Gastroesophageal sphincter (tissue), 4 donors: ENCODE measurements at places on chromosomes 1 and 21.

- peaks cover 31% of the 10 kb centered on the region for H3K4me1 ChIP-seq
- H3K36me3 ChIP-seq = no peaks in the 10 kb centered on the region
- no peak for ATAC-seq
These were observed 977 bp downstream of the PRPF3 start for GRCh38 chr1:150322310-150322709.

- no peaks in the 10 kb centered on the region for H3K36me3 ChIP-seq
- H3K4me3 ChIP-seq = no peak overlapping the region
- H3K27me3 ChIP-seq = peaks cover 28% of the 10 kb centered on the region
- H3K4me1 ChIP-seq = no peaks in the 10 kb centered on the region
These were observed 86.7 kb downstream of the CCDC185 start for GRCh38 chr1:223479718-223480425.

- H3K27ac ChIP-seq = no peak overlapping the region
- peaks cover 22% of the 10 kb centered on the region for H3K27me3 ChIP-seq
- H3K36me3 ChIP-seq = no peaks in the 10 kb centered on the region
- no peak overlapping the region for H3K4me3 ChIP-seq
These were observed 96.1 kb downstream of the SLC35F3 start for GRCh38 chr1:234000557-234001041.

GRCh38 chr1:66339944-66340343, 194.0 kb upstream of the SGIP1 start:
- ATAC-seq = no peak
- H3K27ac ChIP-seq = no peak overlapping the region
- H3K27me3 ChIP-seq = no peaks in the 10 kb centered on the region
- no peak overlapping the region for H3K4me3 ChIP-seq
- no peaks in the 10 kb centered on the region for H3K4me1 ChIP-seq

GRCh38 chr1:42259059-42259738, 75.8 kb downstream of the FOXJ3 start:
- H3K4me3 ChIP-seq = no peak overlapping the region
- ATAC-seq = peak; percentile 65
- H3K27ac ChIP-seq = peak overlapping the region; percentile 38
- H3K4me1 ChIP-seq = peaks cover 11% of the 10 kb centered on the region
- no peaks in the 10 kb centered on the region for H3K27me3 ChIP-seq

DNA sequence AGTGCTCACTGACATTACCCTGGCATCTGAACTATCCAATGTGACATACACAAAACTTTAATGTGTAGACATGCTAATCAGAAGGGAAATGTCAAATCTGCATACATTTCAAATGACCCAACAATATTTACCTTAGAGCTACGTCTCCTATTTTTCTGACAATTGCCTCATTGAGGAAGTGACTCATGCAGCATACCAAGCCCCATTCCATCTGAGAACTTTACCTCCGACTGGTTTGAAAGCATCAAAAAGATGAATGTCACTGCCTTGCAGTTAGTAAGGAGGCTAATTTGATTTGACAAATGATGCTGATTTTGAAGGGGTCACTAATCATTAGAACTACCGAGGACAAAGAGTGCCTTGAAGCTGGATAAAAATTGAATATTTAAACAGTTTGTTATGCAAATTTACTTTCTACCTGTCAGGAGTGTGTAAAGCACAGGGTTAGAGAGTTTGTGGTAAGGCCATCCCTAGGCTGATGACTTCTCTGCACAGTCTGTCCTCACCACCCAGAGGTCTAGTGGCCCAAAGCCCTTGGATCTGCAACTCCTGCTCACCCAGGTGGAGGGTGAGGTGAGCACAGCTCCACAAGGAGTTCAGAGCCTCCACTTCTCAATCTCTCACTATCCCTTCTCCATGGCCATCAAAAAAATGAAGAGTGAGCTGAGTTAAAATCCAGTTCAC, 500.3 kb upstream of the C1orf87 start:
- H3K27ac ChIP-seq = no peak overlapping the region
- no peak for ATAC-seq
- H3K36me3 ChIP-seq = no peaks in the 10 kb centered on the region
- H3K4me1 ChIP-seq = no peaks in the 10 kb centered on the region
- no peaks in the 10 kb centered on the region for H3K27me3 ChIP-seq

DNA sequence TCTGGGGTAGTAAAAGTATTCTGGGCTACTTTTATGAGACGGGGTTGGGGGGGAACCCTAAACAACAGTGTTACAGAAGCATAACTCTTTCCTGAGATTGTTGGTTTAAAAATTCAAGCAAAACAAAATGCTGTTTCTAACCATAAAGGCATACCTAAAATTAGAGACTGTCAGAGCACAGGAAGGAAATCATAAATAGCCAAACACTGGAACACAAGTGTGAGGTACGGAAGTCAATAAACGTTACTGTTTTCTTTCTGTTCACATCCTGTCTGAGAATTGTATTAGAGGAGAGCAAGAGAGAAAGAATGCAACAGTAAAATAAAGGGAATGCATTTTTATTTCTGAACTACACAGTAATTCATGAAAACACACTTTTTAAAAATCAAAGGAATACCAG, 42.8 kb upstream of the IL12RB2 start:
- H3K27me3 ChIP-seq = no peaks in the 10 kb centered on the region
- H3K36me3 ChIP-seq = no peaks in the 10 kb centered on the region
- no peak overlapping the region for H3K4me3 ChIP-seq
- no peak overlapping the region for H3K27ac ChIP-seq
- ATAC-seq = no peak
- no peaks in the 10 kb centered on the region for H3K4me1 ChIP-seq

- no peaks in the 10 kb centered on the region for H3K36me3 ChIP-seq
- H3K27me3 ChIP-seq = no peaks in the 10 kb centered on the region
- H3K4me1 ChIP-seq = no peaks in the 10 kb centered on the region
- no peak overlapping the region for H3K4me3 ChIP-seq
These were observed 510.3 kb upstream of the TMPRSS15 start for GRCh38 chr21:18913914-18914313.

GRCh38 chr1:116711263-116711840, 42.9 kb upstream of the CD2 start:
- H3K27me3 ChIP-seq = no peaks in the 10 kb centered on the region
- no peak for ATAC-seq
- H3K4me3 ChIP-seq = no peak overlapping the region
- no peak overlapping the region for H3K27ac ChIP-seq
- H3K4me1 ChIP-seq = peaks cover 19% of the 10 kb centered on the region

DNA sequence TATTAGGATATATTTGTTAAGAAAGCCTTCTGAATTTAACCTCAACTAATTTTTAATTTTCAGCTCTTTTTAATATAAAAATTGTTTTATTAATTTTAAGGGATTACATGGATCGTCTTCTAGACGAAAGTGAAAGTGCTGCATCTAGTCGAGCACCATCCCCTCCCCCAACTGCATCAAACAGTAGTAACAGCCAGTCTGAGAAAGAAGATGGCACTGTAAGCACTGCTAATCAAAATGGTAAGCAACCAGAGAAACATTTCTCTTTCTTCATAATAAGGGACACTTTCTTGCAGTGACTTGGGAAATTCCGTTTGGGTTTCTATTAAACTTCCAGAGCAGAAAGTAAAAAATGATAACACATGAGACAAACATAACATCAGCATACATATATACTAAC, 56.9 kb downstream of the MIER1 start:
- peak; percentile 69 for ATAC-seq
- H3K36me3 ChIP-seq = peaks cover 8% of the 10 kb centered on the region
- H3K4me1 ChIP-seq = no peaks in the 10 kb centered on the region
- no peaks in the 10 kb centered on the region for H3K27me3 ChIP-seq

- H3K4me3 ChIP-seq = no peak overlapping the region
- H3K27ac ChIP-seq = no peak overlapping the region
- no peaks in the 10 kb centered on the region for H3K36me3 ChIP-seq
These were observed 8.8 kb upstream of the LAMB3 start for GRCh38 chr1:209661071-209661470.

GRCh38 chr1:41360074-41360785, 1.0 kb upstream of the FOXO6 start:
- H3K4me3 ChIP-seq = peak overlapping the region; percentile 76
- H3K27ac ChIP-seq = no peak overlapping the region
- no peak for ATAC-seq
- peaks cover 5% of the 10 kb centered on the region for H3K27me3 ChIP-seq

- peak; percentile 63 for ATAC-seq
- peaks cover 7% of the 10 kb centered on the region for H3K4me1 ChIP-seq
- H3K27me3 ChIP-seq = no peaks in the 10 kb centered on the region
- H3K4me3 ChIP-seq = no peak overlapping the region
- H3K36me3 ChIP-seq = no peaks in the 10 kb centered on the region
- H3K27ac ChIP-seq = no peak overlapping the region
These were observed 27.3 kb upstream of the ZNF362 start for GRCh38 chr1:33228935-33229487.

DNA sequence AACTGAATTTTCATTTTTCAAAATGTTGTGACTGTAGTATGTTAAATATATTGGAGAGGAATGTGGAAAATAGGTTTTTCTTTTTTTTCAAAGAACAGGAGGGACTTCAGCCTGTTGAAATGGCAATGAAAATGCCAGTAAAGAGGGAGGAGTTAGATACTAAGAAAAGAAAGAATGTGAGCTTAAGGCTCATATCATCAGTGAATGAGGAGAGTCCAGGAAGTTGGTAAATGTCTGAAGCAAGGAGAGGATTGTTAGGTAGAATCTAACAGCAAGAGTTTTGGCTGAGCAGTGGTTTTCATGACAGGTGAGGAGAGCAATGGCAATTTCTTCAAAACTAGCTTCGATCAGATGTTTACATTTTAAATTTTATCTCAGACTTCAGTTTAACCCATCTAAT, 43.0 kb downstream of the PLA2G4A start:
- no peaks in the 10 kb centered on the region for H3K36me3 ChIP-seq
- no peaks in the 10 kb centered on the region for H3K27me3 ChIP-seq
- H3K27ac ChIP-seq = no peak overlapping the region
- H3K4me1 ChIP-seq = no peaks in the 10 kb centered on the region
- H3K4me3 ChIP-seq = no peak overlapping the region

GRCh38 chr1:88221411-88221810, 462.7 kb upstream of the PKN2 start:
- no peak for ATAC-seq
- H3K4me1 ChIP-seq = no peaks in the 10 kb centered on the region
- H3K27ac ChIP-seq = no peak overlapping the region
- H3K4me3 ChIP-seq = no peak overlapping the region
- no peaks in the 10 kb centered on the region for H3K36me3 ChIP-seq

- H3K4me3 ChIP-seq = no peak overlapping the region
- no peak overlapping the region for H3K27ac ChIP-seq
- H3K27me3 ChIP-seq = peaks cover 8% of the 10 kb centered on the region
- ATAC-seq = no peak
- no peaks in the 10 kb centered on the region for H3K36me3 ChIP-seq
These were observed 10.9 kb upstream of the CAP1 start for GRCh38 chr1:40029608-40030007.

DNA sequence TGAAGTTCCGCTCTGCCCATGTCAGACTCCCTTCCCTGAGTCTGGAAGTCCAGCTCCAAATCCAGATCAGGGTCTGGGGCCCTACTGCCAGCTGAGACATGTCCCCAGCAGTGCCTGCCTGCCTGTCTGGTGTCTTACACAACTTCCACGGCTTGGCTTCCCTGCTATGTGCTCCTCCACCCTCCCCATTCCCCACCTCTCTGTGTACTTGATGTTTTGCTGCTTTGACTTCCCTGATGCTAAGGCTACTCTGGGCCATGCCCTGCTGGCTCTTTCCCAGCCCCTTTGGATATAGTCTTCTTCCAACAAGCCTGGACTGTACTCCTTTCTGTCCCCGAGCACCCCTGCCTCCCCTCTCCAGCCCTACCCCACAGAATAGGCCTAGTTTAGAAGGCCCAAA, 7.3 kb downstream of the GJA5 start:
- H3K4me3 ChIP-seq = no peak overlapping the region
- H3K27me3 ChIP-seq = no peaks in the 10 kb centered on the region
- no peak for ATAC-seq
- no peak overlapping the region for H3K27ac ChIP-seq

GRCh38 chr1:114024049-114024448, 44.8 kb downstream of the OLFML3 start:
- H3K4me1 ChIP-seq = no peaks in the 10 kb centered on the region
- H3K36me3 ChIP-seq = no peaks in the 10 kb centered on the region
- H3K4me3 ChIP-seq = no peak overlapping the region
- H3K27ac ChIP-seq = no peak overlapping the region

DNA sequence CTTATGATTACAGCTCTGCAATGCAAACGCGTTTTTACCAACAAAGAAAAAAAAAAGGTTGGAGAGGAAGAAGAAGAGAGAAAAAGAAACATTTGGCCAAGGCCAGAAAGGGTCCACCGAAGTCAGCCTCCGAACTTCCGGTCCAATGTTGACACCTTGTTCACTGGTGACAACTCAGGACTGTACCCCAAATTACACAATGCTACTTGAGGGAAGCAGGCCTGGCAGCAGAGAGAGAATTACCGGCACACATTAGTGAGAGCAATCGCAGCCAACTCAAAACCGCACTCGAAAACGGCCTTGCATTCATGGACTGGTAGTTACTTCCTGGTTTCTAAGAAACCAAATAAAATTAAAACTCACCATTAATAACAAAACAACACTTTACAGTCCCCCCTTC, 652.5 kb downstream of the KIF26B start:
- H3K27ac ChIP-seq = no peak overlapping the region
- no peaks in the 10 kb centered on the region for H3K4me1 ChIP-seq
- no peaks in the 10 kb centered on the region for H3K36me3 ChIP-seq
- no peak for ATAC-seq
- no peak overlapping the region for H3K4me3 ChIP-seq

DNA sequence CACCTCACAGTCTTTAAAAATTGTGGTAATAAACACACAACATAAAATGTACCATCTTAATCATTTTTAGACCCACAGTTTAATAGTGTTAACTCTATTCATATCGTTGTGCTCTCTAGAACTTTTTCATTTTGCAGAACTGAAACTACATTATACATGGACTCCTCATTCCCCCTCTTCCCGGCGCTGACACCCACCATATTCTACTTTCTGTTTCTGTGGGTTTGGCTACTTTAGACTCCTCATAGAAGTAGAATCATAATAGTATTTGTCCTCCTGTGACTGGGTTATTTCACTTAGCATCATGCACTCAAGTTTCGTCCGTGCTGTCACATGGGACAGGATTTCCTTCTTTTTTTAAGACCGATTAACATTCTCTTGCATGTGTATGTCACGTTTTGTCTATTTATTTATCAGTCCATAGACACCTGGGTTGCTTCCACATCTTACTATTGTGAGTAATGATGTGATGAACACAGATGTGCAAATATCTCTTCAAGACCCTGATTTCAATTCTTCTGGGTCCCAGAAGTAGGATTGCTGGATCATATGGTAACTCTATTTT, 62.9 kb upstream of the TMPRSS2 start:
- no peak overlapping the region for H3K27ac ChIP-seq
- peaks cover 28% of the 10 kb centered on the region for H3K27me3 ChIP-seq
- H3K36me3 ChIP-seq = no peaks in the 10 kb centered on the region
- no peaks in the 10 kb centered on the region for H3K4me1 ChIP-seq
- no peak for ATAC-seq

DNA sequence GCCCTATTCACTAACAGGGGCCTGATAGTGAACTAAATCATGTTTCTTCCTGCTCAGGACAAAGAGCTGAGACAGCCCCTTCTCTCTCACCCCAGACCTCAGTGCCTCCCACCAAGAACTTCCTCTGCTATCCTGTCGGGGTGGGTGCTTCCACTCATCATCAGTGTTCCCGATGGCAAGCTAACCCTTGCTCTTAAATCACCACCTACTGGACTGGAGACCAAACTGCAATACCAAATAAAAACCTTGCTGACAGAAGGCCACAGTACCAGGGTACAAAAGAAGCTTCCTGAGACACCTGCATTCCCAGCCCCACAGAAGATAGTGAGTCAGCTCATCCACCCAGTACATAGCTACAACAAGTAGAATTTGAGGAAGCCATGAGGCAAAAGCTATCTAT, 799.5 kb downstream of the LTN1 start:
- H3K4me3 ChIP-seq = no peak overlapping the region
- H3K27me3 ChIP-seq = no peaks in the 10 kb centered on the region
- H3K4me1 ChIP-seq = no peaks in the 10 kb centered on the region
- no peaks in the 10 kb centered on the region for H3K36me3 ChIP-seq

- H3K27ac ChIP-seq = peak overlapping the region; percentile 84
- peaks cover 47% of the 10 kb centered on the region for H3K4me1 ChIP-seq
- ATAC-seq = no peak
- H3K36me3 ChIP-seq = no peaks in the 10 kb centered on the region
These were observed 37.8 kb upstream of the CTTNBP2NL start for GRCh38 chr1:112358061-112358770.
